CD8-positive, alpha-beta memory T cell (primary cell): ENCODE measurements at places on chromosomes 12 and 14. TPM values are rescaled to one million over a fixed set of nuclear protein-coding genes. Genes with fewer than 3 reads are reported as not detected.

DNA sequence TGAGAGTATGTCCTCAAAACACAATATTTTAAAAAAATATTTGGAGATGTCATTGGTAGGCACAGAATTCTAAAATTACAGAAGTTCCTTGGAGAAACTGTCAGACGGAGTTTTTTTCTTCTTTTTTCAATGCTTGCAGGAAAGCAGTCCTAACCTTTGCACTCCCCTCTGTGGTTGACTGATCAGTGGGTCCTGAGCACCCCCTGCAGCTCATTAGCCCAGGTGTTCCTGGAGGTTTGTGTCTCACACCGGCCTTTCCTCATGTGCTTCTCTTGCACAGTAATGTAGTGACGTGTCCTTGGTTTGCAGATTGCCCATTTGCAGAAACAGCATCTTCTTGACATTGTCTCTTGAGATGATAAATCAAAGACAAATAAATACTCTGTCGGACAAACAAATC is 513.0 kb downstream of the TMEM121 start:
- no peaks in the 10 kb centered on the region for H3K4me1 ChIP-seq
- peak; percentile 32 for DNase-seq
- no peak overlapping the region for H3K4me3 ChIP-seq
- H3K27me3 ChIP-seq, result no peaks in the 10 kb centered on the region
- no peak overlapping the region for H3K27ac ChIP-seq

GRCh38 chr14:64952598-64953309 is 10.2 kb upstream of the GPX2 start:
- no peak overlapping the region for H3K4me3 ChIP-seq
- no peaks in the 10 kb centered on the region for H3K27me3 ChIP-seq
- H3K36me3 ChIP-seq, result no peaks in the 10 kb centered on the region
- no peak for DNase-seq

The KRT79 gene
- total RNA-seq, result not detected

- peaks cover 11% of the 10 kb centered on the region for H3K36me3 ChIP-seq
- H3K4me3 ChIP-seq, result no peak overlapping the region
- no peak overlapping the region for H3K27ac ChIP-seq
- no peaks in the 10 kb centered on the region for H3K4me1 ChIP-seq
- no peak for DNase-seq
These were observed 16.2 kb downstream of the TWF1 start for GRCh38 chr12:43789941-43790340.
